ENCODE measurements at places on chromosomes 16 and 17.

GRCh38 chr17:82985428-82985805, 94.0 kb upstream of the METRNL start:
- no peak for DNase-seq

GRCh38 chr16:47371271-47372014, 89.4 kb downstream of the ITFG1 start:
- no peak for DNase-seq

GRCh38 chr17:39841134-39841683, 22.9 kb downstream of the IKZF3 start:
- no peak for DNase-seq

DNA sequence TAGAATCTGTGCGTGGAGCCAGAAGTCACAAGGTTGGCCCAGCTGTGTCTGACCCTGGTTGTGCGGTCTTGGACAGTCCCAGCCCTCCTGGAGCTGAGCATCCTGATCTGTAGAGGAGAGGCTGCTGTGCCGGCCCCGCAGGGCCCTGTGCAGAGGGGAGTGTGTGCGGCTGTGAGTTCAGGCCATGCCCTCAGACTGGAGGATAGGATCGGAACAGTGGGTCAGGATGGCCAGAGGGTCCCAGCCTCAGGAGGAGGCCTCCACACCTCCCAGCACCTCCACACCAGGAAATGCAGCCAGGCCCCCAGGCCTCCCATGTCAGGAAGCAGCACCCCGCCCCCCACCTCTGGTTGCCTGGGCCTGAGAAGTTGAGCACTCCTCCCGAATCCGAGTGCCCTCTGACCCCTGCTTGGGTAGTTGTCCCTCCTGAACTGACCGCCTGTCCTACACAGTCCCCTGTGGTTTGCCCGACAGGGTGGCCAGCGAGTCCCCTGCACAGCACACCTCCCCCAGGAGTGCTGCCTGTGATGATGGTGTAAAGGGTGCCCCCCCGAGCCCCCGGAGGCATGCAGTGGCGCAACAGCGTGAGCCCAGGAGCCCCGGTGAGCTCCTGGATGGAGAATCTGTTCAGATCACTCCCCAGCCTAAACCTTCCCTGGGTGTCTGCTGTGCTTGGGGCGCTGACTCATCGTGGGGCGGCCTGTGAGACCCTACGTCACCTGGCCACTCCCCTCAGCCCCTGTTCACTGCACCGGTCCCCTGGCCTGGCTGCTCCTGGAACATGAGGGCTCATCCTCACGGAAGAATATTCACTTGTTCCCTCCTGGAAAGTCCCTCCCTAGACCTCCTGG, 285.2 kb downstream of the SEC14L1 start:
- DNase-seq = peak; percentile 90

DNA sequence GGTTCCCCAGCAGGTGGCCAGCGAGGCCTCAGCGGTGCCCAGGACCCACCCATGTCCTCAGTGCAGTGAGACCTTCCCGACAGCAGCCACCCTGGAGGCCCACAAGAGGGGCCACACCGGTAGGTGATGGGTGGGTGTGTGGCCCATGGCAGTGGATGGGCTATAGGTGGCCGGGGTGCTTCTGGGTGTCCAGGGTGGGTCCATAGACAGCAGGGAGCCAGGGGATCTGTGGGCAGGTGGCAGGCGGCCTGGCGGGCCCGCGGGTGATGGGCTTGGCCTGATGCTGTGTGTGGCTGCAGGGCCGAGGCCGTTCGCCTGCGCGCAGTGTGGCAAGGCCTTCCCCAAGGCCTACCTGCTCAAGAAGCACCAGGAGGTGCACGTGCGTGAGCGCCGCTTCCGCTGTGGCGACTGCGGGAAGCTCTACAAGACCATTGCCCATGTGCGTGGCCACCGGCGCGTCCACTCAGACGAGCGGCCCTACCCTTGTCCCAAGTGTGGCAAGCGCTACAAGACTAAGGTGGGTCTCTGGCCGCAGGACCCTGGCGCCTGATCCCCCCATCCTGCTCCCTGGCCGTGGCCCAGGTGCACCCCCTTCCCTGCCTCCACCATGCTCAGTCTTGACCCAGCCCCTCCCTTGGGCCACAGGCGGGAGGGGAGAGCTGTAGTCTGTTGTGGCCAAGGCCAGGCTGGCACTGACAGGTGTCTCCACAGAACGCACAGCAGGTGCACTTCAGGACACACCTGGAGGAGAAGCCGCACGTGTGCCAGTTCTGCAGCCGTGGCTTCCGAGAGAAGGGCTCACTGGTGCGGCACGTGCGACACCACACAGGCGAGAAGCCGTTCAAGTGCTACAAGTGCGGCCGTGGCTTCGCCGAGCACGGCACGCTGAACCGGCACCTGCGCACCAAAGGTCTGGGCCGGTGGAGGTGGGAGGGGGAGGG, 2.1 kb upstream of the DNASE1L2 start:
- DNase-seq = no peak

Data from activated CD8-positive, alpha-beta memory T cell treated with anti-CD3 and anti-CD28 coated beads for 24 hours (primary cell).